CD4-positive, alpha-beta memory T cell (primary cell): ENCODE measurements at places on chromosomes 13 and 19.

DNA sequence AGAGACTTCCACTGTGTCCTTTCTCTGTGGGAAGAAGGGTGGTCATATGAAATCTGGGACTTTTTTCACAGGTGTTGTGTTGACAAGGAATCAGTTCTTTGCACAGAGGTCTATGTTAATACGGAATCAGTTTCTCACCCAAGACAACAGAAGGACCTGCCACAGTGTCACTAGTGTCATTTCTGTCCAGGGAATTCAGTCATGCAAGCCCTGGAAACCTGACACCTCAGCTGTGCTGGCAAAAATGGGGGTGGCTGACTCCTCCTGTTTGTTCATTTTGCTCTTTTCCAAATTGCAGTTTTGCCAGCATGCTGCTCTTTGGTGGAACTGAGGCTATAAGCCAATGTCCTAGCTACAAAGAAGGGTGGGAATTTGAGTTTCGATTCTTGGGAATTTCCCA, 49.8 kb upstream of the ESD start:
- H3K4me1 ChIP-seq: no peaks in the 10 kb centered on the region
- no peaks in the 10 kb centered on the region for H3K27me3 ChIP-seq
- no peak overlapping the region for H3K4me3 ChIP-seq
- no peaks in the 10 kb centered on the region for H3K36me3 ChIP-seq
- H3K27ac ChIP-seq: no peak overlapping the region

- no peaks in the 10 kb centered on the region for H3K27me3 ChIP-seq
- no peak overlapping the region for H3K27ac ChIP-seq
- H3K4me3 ChIP-seq: no peak overlapping the region
- no peaks in the 10 kb centered on the region for H3K36me3 ChIP-seq
- peaks cover 45% of the 10 kb centered on the region for H3K4me1 ChIP-seq
These were observed 260.0 kb downstream of the KLF12 start for GRCh38 chr13:73873940-73874830.

GRCh38 chr19:58562122-58563033, 4.0 kb upstream of the UBE2M start:
- DNase-seq: peak; percentile 39
- H3K27ac ChIP-seq: peak overlapping the region; percentile 46
- H3K4me3 ChIP-seq: peak overlapping the region; percentile 34
- H3K4me1 ChIP-seq: peaks cover 54% of the 10 kb centered on the region
- no peaks in the 10 kb centered on the region for H3K27me3 ChIP-seq
- H3K36me3 ChIP-seq: no peaks in the 10 kb centered on the region

DNA sequence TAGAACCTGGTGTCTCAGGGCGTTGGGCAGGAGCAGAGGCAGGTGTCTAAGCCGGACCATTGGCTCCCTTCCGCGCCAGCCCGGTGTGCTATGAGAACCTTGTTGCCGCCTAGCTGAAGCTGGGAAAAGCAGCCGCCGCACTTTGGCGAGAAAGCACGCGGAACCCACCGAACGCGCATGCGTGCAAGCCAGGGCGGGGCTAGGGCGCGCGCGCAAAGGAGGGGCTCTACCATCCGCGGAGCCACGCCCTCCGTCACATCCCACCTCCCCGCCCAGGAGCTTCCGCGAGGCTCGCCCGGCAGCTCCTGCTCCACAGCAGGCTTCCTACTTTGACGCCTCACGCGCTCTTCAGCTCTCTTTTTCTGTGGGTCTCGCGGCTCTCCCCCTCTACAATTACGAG, 51.3 kb downstream of the WDR87 start:
- no peak overlapping the region for H3K4me3 ChIP-seq
- no peaks in the 10 kb centered on the region for H3K27me3 ChIP-seq
- no peaks in the 10 kb centered on the region for H3K36me3 ChIP-seq
- no peaks in the 10 kb centered on the region for H3K4me1 ChIP-seq

DNA sequence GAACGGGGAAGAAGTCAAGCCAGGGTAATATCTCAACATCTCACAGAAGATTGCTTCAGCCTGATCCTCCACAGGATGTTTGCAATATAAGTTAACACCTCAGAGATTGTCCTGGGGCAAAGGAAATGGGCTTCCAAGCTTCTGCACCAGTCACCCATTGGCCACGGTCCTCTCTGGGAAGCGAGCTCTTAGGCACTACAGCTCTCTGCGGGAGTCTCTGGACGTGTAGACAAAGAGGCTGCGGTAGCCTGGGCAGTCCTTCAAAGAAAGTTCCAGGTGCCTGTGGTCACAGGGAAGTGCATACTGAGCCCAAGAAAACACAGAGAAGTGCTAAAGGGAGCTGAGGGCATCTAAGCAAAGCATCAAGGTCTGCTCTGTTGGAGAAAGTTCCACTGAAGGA, 805.7 kb downstream of the DIAPH3 start:
- H3K27ac ChIP-seq: no peak overlapping the region
- H3K36me3 ChIP-seq: no peaks in the 10 kb centered on the region
- H3K4me1 ChIP-seq: no peaks in the 10 kb centered on the region
- H3K4me3 ChIP-seq: no peak overlapping the region
- no peak for DNase-seq
- H3K27me3 ChIP-seq: no peaks in the 10 kb centered on the region

GRCh38 chr19:401866-402511, 7.0 kb downstream of the C2CD4C start:
- H3K27ac ChIP-seq: no peak overlapping the region
- H3K36me3 ChIP-seq: no peaks in the 10 kb centered on the region
- H3K27me3 ChIP-seq: no peaks in the 10 kb centered on the region
- no peak for DNase-seq
- H3K4me1 ChIP-seq: no peaks in the 10 kb centered on the region

GRCh38 chr19:43779820-43780219, 953 bp downstream of the KCNN4 start:
- H3K4me1 ChIP-seq: peaks cover 90% of the 10 kb centered on the region
- no peaks in the 10 kb centered on the region for H3K27me3 ChIP-seq
- H3K36me3 ChIP-seq: no peaks in the 10 kb centered on the region
- H3K27ac ChIP-seq: peak overlapping the region; percentile 67
- H3K4me3 ChIP-seq: peak overlapping the region; percentile 38

DNA sequence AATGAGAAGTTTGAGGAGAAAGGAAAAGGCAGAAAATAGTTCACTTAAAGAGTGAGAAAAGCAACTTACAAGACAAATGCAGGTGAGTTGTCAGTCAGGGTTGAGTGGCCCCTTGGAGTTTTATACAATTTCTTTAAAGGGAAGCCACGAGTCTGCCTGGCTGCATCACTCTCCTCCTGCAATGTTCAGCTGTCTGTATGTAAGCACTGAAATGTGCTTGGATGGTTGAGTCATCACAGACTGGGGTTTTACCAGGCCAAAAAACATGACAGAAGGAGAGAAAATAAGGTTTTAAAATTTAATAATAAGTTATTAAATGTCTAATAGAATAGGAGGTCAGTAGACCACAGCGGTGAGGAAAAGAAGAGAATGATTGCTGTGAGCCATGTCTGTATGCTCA, 51.0 kb upstream of the FGF14 start:
- DNase-seq: no peak
- H3K27ac ChIP-seq: no peak overlapping the region
- no peak overlapping the region for H3K4me3 ChIP-seq
- H3K27me3 ChIP-seq: no peaks in the 10 kb centered on the region

DNA sequence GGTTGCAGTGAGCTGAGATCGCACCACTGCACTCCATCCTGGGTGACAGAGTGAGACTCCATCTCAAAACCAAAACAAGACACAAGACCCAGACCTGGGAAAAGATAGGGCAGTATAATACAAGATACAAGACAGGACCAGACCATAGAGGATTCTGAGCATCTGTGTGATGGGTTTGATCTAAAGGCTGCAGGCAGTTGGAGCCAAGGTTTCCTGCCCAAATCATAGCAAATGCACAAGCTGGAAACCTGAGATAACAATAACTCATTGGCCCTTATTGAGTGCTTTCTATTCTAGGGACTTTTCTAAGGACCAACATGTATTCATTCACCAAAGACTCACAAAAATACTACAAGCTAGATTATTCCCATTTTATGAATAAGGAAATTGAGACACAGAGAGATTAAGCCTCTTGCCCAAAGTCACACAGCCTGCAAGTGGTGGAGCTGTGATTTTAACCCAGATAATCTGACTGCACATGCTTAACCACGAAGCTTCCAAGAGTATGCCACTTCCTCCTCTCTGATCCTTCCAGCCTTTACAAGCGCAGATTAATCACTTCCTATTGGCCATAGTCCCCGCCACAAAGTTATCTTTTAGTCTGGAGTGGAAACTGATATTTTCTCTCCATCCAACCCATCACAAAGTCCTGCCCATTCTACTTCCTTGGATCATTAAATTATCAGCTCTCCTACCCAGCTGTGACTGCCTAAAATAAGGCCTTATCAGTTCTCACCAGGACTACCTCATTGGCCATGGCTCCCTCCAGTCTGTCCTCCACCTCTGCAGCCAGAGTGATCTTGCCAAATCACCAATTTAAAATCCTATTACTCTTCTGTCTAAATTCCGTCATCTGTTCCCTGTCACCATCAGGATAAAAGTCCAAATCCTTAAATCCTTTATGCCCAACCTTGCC, 147.2 kb downstream of the FLT1 start:
- no peak overlapping the region for H3K27ac ChIP-seq
- H3K4me3 ChIP-seq: no peak overlapping the region
- peaks cover 4% of the 10 kb centered on the region for H3K27me3 ChIP-seq
- no peak for DNase-seq

DNA sequence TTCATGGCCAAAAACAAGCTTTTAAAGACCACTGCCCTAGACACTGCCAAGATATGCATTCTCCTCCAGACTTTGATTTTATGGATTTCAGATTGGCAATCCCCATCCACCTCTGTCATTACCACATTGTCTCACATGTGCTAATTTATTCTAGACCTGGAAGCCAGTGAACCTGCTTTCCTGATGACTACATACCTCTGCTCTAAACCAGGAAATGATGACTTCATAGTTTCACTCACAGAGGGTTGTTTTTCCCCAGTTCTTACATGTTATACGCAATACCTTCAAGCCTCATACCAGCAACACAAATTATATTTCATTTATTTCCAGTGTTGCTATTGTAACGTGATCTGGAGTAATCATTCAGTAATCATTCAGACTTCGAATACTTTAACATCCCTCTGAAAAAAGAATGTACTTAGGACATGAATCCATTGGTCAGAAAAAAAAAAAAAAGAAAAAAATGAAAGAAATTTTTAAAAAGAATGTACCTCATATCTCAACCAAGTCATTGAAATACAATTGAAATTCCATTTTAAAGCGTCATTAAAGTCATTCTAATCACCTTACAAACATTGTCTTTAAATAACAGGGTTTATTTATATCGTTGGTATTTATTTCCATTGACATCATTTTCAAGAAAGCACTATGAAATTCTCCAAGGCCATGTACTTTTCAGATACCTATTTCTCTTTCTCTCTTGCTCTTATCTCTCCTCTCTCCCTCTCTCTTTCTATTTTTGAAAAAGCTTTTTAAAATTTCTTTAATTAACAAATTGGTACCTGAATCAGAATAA, 33.4 kb upstream of the KLF5 start:
- H3K36me3 ChIP-seq: no peaks in the 10 kb centered on the region
- DNase-seq: no peak
- no peak overlapping the region for H3K4me3 ChIP-seq
- no peaks in the 10 kb centered on the region for H3K27me3 ChIP-seq

GRCh38 chr19:35908010-35908441, at the start of gene TYROBP:
Gene TYROBP, minus strand, starts transcription at chr19:35908295. Its CDS starts 67 bp downstream, at chr19:35908228.
- H3K36me3 ChIP-seq: no peaks in the 10 kb centered on the region
- no peak within 1 kb of the TSS for H3K27ac ChIP-seq
- peaks cover 29% of the 10 kb centered on the region for H3K4me1 ChIP-seq
- no peak for DNase-seq

DNA sequence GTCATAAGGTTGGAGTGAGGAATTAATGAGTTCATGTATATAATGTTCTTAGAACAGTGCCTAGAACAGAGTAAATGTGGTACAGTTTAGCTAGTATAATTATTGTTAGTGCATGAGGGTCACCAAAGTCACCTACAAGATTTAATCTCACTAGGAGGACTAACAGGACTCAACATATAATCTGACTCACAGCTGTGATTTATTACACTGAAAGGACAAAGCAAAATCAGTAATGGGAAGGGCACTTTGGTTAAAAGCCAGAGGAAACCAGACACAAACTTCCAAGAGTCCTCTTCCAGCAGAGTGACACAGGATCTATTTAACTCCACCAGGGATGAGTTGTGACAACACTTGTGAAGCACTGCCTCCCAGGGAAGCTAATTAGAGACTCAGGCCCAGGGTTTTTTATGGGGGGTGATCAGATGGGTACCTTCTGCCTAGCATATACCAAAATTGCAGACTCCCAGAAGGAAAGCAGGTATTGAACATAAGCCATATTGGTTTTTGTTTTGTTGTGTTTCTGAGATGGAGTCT, 341.2 kb upstream of the DACH1 start:
- H3K27me3 ChIP-seq: no peaks in the 10 kb centered on the region
- no peaks in the 10 kb centered on the region for H3K36me3 ChIP-seq
- no peak overlapping the region for H3K4me3 ChIP-seq

DNA sequence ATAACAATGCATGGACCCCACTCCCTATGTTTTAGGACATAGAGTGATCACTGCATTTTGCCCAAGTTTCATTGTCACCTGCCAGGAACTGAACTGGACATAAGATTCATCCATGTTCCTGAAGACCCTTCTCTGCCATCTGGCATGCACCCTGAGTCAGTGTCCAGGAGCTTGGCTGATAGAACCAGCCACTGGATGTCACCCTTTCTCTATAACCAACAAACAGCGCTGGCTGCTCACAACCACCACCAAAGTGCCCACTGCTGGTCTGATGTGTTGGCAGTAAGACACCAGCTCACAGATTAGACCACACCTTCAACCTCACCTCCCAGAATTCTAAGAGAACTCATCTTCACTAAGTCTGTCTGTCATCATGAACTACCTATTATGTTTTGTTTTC, 333.4 kb downstream of the ITGBL1 start:
- H3K4me1 ChIP-seq: no peaks in the 10 kb centered on the region
- H3K36me3 ChIP-seq: no peaks in the 10 kb centered on the region
- H3K4me3 ChIP-seq: no peak overlapping the region
- no peak for DNase-seq

- no peak overlapping the region for H3K4me3 ChIP-seq
- no peak for DNase-seq
- H3K27ac ChIP-seq: no peak overlapping the region
- no peaks in the 10 kb centered on the region for H3K4me1 ChIP-seq
- no peaks in the 10 kb centered on the region for H3K36me3 ChIP-seq
- no peaks in the 10 kb centered on the region for H3K27me3 ChIP-seq
These were observed 468.9 kb downstream of the KLF12 start for GRCh38 chr13:73665261-73665660.

DNA sequence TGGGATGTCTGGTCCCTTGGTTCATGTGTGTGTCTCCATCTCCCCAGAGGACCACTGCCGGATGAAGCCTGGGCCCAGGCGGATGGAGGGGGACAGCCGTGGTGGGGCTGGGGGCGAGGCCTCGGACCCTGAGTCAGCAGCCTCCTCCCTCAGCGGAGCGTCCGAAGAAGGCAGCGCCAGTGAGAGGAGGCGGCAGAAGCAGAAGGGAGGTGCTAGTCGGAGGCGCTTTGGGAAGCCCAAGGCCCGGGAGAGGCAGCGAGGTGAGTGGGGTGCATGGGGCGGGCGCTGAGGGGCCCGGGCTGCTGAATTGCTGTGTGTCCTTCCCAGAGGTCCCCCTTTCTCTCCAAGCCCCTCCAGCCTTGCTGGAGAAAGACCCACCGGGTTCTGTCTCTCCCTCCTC, 3.2 kb downstream of the CCDC106 start:
- H3K27ac ChIP-seq: no peak overlapping the region
- H3K27me3 ChIP-seq: no peaks in the 10 kb centered on the region
- DNase-seq: no peak
- H3K36me3 ChIP-seq: no peaks in the 10 kb centered on the region
- H3K4me1 ChIP-seq: peaks cover 32% of the 10 kb centered on the region
- no peak overlapping the region for H3K4me3 ChIP-seq
